ENCODE measurements at places on chromosomes 1 and 21.

- no peak for DNase-seq
These were observed 545 bp upstream of the PEF1 start for GRCh38 chr1:31645274-31645568.

GRCh38 chr1:56917356-56917755 lies 48.5 kb downstream of the C8B start:
- DNase-seq, result no peak

DNA sequence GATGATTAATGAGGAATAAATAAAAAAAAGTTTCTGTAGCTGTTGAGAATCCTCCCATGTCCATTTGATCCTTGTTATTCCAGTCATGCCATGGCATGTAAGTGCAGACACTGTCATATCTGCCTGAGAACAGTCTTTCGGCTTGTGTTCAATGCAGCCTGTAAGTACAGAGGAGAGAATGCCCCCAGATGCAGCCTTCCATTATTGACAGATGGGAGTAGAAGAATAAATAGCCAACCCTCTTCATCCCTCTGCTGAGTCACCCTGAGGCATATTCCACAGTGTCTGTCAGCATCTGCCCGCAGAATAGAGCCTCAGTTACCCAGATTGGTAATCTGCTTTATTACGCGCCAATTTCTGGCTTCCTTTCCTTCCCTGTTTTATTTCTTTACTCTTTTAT lies 139.4 kb downstream of the LRRC7 start:
- DNase-seq, result no peak

DNA sequence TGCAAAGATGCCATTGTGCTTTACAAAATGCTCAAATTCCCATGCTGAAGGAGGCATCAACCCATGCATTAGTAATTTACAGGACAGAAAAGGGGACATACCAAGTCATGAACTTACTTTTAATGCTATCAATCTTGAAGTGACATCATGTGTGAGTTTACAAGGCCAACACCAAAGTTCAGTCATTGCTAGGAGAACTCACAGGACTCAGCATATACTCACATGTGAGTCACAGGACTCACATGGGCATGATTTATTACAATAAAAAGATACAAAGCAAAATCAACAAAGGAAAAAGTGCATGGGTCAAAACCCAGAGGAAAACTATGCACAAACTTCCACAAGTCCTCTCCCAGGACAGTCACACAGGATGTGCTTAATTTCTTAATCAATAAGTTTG lies 1656.0 kb downstream of the MRPL39 start:
- no peak for DNase-seq

GRCh38 chr1:164648636-164649035 lies 89.7 kb downstream of the PBX1 start:
- no peak for DNase-seq

GRCh38 chr21:34520764-34521508 lies 8.9 kb upstream of the KCNE1 start:
- no peak for DNase-seq

GRCh38 chr1:156461781-156462647 lies 38.6 kb downstream of the MEF2D start:
- DNase-seq, result no peak

- no peak for DNase-seq
These were observed 21.3 kb downstream of the CHIT1 start for GRCh38 chr1:203208181-203208580.

GRCh38 chr1:119816407-119816806 lies 5.1 kb upstream of the REG4 start:
- DNase-seq, result no peak

- no peak for DNase-seq
These were observed 143.1 kb downstream of the COQ8A start for GRCh38 chr1:227082999-227083746.

DNA sequence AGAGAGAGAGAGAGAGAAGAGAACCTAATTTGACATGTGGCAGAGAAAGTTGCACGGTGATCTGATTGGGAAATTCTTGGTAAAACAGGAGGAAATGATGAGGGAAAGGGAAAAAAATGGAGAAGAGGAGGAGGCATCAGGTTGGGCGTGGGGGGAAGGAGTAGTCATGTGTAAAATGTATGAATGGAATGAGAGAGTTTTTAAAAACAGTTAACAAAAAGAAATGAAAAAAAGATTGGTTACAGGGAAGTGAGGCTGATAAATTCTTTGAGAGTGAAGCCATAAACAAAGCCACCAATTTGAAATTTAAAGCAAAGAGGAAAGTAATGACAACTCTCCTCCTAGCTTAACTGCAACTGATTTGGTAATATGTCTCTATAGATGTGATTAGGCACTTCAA lies 409.2 kb downstream of the USH2A start:
- no peak for DNase-seq

DNA sequence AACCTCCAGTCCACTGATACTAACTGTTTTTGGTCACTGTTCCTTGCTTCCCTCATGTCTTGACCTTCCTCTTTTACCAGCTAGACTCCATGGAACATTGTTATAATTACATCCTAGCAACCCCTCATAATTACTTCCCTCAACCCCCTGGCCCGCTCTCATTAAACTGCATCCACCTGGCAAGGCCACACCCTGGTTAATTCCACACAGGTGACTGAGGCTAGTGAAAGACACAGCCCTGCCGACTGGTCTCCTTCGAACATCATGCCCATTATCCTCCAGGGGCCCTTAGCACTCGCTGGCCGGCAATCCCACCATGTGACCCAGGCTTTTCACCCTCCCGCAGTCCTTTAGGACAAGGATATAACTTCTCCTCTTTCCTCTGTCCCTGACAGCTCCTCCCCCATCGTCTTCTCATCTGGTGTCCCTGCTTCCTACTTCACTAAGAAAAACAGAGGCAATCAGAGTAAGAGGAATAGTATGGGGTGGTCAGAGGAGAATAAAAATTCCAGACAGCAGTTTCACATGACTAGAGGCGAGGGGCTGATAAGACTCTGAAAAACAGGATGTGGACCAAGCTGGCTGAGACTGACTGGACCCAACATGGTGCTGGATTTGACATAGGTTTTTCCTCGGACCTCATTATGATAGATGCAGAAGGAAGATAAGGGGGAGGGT lies 8.8 kb upstream of the TENT5B start:
- DNase-seq, result no peak

DNA sequence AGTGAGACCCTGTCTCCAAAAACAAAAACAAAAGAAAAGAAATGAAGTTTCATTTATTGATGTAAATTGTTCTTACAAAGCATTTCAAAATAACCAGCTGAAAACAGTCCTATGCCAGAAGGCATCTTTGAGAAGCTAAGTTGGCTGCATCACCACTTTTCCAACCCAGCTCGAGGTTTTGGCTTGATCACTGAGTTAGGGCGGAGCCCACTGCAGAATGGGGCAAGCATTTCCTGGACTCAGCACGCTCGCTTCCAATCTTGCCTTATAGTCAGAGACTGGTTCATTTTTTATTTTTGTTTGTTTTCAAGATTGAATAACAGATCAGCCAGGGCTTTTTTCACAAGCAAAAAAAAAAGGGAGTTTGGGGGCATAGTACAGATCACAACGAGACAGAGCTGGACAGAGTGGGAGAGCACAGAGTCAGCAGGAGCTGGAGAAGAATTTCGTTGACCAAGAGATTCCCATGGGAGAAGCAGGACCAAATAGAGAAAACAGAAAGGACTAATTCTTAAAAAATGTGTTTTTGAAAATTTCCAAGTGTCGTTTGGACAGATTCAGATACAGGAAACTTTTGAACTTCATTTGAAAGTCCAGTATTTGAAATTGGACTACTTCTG lies 23.5 kb upstream of the COL6A1 start:
- no peak for DNase-seq

GRCh38 chr1:233490488-233490887 lies 123.4 kb upstream of the KCNK1 start:
- DNase-seq, result no peak

GRCh38 chr1:161784968-161785367 lies 18.8 kb downstream of the ATF6 start:
- DNase-seq, result no peak

- DNase-seq, result peak; percentile 17
These were observed 150.1 kb upstream of the FGGY start for GRCh38 chr1:59146651-59147358.

DNA sequence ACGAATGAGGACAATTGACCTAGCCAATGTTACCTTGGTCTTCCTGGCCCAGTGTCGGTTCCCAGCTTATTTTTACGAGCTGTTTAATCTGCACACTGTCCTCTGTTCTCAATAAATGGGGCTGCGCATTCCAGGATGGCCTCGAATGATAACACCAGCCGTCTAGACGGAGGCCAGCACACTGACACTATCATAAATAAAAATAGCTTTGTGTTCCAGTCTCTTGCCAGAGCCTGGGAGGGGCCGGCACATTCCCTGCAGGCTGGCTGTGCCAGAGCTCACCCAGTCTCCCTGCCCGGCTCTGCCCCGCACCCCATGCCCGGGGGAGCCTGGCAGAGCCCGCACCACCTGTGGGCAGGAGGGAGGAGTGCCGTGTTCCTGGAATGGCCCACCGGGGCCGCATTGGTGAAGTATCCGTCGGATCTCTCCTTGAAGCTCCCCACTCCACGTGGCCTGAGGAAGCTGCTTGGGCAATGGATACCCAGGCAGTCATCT lies 92.1 kb downstream of the SPSB1 start:
- DNase-seq, result no peak

DNA sequence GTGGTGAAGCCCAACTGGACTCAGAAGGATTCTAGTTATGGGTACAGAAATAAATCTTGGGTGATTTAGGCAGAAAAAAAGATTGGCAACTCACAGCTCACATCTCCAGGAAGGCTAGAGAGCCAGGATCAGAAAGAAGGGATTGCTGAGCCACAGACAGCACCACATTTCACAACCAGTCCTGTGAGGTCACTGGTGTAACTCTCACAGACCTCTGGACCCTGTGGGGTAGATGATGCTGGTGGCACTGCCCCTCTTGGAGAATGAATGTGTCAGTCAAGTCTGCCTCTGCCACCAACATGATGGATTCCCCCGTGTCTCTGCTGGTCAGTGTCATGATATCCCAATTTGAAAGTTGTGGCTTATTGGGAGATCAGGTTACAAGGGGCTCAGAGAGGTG lies 70.9 kb upstream of the HMCN1 start:
- DNase-seq, result no peak

DNA sequence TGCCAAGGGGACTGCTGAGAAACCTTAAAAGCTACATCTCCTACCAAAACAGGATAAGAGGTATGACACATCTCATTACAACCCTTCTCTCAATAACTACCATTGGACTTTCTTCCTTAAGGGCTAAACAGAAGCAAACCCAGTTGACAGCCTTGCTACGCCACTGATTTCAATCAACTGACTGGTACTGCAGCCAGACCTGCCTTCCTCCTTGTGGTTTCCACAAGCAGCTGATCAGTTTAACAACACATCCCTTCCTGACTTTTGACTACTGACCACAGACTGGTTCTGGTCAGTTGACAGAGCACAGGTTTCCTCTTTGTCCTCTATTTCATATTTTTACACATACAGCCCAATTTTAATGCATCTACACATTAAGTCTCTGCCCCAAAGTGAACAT lies 108.8 kb downstream of the ADAMTS1 start:
- no peak for DNase-seq

DNA sequence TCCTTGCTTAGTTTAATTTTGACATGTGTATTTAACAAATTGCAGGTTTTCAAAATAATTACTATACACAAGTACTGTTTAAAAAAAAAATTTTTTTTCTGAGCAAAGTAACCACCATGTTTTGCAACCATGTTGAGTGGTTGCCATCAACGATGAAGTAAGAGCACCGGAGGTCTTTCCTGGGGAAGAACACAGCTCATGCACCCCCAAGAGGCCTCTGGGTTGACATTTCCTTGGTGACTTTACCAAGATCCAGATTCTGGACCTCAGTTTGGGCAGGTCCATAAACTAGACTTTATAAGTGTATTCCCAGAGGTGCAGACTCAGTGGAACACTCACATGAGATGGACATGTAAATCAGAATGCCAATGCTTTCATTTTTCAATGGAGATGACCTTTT lies 36.8 kb upstream of the RALGPS2 start:
- DNase-seq, result no peak

DNA sequence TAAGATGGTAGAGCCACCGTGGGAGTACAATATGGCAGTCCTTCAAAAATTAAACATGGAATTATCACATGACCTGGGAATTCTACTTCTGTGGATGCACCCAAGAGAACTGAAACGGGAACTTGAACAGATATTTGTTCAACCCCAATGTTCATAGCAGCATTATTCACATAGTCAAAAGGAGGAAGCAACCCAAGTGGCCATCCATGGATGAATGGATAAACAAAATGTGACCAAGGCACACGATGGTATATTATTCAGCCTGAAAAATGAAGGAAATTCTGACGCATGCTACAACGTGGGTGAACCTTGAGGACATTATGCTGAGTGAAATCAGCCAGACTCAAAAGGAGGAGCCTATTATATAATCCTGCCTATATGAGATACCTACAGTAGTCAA lies 22.8 kb upstream of the LAPTM5 start:
- DNase-seq, result no peak

DNA sequence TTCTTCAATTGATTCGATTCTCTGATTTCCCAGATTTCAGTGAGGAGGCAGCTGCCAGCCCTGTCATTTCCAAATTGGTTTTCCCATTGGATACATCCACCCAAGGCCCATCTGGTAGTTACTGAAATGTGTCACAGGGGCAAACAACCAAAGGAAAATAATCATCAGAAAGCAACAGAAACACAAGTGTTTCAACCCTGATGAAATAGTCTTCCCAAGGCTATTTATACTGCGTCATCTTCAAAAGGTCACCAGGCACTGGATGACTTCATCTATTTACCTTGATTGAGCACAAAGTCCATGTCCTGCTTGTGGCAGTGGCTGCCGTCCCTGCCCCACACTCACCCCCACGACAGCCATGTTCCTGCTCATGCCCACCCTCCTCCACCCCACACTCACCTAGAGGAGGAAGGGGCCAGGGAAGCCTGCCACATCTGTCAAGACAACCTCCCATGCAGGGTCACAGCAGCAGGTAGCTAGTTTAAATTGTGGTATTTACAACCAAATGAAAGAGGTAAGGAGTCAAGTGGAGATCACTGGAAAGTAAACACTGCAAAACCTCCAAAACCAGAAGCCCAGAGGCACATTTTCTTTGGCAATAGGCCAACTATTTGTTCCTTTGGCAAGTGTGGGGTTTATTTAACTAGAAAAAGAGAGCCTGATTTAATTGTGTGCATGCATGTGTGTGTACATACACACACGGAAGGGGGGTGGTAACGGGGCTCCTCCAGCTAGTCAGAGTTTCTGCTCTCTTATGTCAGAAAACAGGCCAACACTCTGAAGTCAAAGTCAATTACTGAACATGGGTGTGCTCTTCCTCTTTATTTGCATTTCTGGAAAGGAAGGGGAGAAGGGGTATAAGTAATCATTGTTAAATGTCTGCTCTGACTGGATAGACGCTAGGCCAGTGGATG lies 49.5 kb upstream of the RAB4A start:
- no peak for DNase-seq

Data from activated CD4-positive, alpha-beta T cell treated with anti-CD3 and anti-CD28 coated beads for 24 hours (primary cell).